ENCODE measurements at places on chromosomes 11 and 22.

GRCh38 chr11:113151521-113151920 lies 162.9 kb upstream of the TTC12 start:
- no peak for DNase-seq

GRCh38 chr11:96143041-96143521 lies 199.9 kb downstream of the MAML2 start:
- DNase-seq = no peak

DNA sequence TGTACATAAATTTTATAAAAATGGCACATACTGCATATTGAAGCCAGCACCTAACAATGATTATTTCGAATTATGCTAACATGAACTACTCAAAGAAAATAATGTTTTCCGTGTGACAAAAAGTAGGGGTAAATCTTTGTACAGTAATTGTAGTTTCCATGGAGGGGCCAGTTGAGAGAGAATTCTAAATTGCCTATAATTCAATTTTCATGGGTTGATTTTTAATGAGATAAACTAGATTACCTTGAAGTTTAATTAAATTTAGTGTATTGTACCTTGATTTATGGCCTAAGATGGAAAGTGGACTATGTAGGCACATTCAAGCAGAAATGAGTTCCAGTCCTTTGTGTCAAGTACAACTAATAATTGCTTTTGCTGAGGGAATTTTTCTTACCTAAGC lies 5.0 kb downstream of the APLP2 start:
- DNase-seq = no peak

DNA sequence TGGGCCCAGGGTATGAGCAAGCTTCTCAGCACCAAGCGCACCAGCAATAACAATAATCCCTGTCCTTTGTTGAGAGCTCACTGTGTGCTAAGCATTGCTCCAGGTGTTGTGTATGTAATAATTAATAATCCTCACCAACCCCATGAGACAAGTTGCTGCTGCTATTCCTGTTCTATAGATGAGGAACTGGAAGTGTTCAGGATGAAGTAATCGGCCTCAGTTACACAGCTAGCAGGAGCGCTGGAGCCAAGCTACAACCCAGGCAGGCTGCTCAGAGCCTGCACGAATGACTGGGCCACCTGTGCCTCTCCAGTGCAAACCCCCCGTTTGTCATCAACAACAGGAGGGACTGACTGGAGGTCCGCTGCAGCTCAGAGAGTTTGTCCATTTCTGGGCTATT lies 35.2 kb upstream of the CECR2 start:
- DNase-seq = no peak

GRCh38 chr11:12280199-12280837 lies 97.1 kb upstream of the PARVA start:
- DNase-seq = no peak

DNA sequence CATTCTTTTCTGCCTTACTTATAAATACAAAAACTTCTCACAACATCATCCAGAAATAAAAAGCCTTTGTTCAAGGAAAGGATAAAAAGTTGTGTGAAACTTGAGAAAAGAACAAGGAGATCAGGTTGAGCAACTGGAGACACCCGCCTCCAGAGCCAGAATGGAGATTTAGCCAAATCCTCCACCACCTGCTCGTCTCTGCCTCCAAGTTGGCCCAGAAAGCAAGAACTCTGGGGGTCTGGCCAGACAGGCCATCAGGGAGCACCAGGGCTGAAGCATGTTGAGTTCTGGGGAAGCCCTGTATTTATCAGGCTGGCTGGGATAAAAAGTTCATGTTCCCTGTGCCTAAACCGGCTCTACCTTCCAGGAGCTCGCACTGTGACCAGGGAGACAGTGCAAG lies 14.9 kb downstream of the SMCO4 start:
- no peak for DNase-seq

GRCh38 chr11:33062137-33062536 lies 22.8 kb downstream of the TCP11L1 start:
- DNase-seq = no peak

- DNase-seq = no peak
These were observed 1.9 kb downstream of the MMP8 start for GRCh38 chr11:102722821-102723220.

DNA sequence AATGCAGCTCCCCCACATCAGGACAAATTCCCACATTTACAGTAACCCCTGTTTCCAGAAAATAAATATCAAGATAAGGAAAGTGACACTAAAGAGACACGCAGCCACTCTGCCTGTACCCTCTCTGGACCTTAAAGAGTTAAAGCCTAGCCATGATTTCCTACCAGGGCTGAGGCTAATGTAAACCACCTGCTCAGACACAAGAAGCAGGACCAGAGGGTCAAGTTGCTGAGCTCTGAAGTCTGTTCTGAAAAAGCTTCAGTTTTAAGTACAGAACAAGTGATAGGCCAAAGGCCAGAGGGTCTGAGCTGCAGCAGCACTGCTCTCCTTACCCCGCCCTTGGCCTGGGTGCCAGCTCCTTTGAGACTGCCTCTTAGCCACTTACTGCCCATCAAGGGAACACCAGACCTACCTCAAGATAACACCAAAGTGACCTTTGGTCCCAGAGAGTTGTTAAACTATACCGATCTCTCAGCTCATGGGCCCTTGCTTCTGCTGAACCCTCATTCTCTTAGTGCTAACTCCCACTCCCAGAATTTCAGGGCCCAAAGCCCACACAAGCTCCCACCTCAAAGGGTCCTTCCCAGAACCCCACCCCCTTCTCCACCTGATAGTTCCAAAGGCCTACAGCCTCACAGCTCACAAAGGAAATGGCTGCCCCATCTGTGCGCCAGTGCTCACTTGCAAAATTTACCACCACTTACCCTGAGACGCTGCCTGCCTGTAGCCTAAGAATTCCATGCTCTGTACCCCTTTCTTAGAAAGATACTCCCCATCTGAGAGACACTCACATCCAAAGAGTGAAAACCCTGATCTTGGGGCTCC lies 40.5 kb downstream of the IL18BP start:
- DNase-seq = peak; percentile 23

- peak; percentile 8 for DNase-seq
These were observed 8.7 kb downstream of the OR51B4 start for GRCh38 chr11:5293028-5293427.

DNA sequence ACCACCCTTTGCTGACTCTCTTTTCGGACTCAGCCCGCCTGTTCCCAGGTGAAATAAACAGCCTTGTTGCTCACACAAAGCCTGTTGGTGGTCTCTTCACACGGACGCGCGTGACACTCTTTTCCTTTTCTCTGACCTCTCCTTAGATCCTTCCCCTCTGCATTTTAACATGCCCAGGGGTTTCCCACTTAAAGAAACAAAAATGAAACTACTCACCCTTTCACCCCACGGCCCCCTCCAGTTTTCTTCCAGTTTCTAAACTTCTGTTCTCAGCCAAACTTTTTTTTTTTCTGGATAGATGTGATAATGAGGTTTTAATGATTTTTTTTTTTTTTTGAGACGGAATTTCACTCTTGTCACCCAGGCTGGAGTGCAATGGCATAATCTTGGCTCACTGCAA lies 32.8 kb upstream of the NUP50 start:
- no peak for DNase-seq

GRCh38 chr11:59660621-59661020 lies 8.2 kb downstream of the PATL1 start:
- DNase-seq = no peak

GRCh38 chr11:16469968-16470367 lies 113.6 kb upstream of the SOX6 start:
- DNase-seq = no peak

DNA sequence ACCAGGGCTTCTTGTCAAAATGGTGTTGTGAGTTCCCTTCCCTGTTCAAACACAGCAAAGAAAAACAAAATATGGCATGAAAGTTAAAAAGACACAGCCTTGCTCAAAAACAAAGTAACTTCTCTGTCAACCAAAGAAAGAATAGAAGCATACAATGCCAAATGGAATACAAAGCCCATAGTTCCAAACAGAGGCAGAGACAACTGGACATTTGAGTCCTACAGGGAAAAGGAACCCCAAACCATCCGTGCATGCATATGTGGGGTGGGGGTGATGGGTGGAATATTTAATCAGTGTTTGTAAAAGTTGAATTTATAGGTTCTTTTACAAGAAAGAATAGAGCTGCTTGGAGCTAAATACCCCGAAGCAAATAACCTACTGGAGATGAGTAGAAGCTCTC lies 218.7 kb downstream of the FAM76B start:
- no peak for DNase-seq

DNA sequence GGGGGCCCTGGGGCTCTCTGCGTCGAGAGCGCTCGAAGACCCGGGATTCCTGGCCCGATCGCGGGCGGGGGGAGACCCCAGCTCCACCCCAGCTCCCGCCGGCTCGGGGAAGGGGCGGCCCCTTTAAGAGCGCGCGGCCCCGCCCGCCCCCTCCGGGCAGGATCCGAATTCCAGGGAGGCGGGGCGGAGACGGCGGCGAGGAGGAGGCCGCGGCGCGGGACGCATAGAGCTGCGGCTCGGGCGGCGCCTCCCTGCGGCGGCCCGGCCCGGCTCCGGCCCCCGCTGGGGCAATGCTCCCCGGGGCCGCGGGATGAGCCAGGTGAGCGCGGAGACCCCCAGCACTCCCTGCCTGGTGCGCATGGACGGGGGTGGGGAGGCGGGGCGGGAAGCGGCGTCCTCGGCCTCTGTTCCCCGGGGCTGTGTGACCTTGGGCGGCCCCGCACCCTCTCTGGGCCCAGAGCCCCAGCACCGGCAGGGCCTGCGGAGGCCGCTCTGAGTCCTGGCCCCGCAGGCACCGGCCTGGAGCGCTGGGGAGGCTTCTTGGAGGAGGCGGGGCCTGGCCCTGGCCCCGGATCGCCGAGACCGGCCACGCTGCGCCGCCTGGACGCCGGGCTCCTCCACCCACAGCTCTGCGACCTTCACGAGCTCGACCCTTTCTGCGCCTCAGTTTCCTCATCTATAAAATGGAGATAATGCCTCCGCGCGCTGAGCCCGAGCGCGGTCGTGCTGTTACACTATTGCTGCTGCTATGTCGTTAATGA lies 565 bp downstream of the GAS2L1 start:
- peak; percentile 83 for DNase-seq

- DNase-seq = no peak
These were observed 32.3 kb upstream of the ADSL start for GRCh38 chr22:40314041-40314440.

DNA sequence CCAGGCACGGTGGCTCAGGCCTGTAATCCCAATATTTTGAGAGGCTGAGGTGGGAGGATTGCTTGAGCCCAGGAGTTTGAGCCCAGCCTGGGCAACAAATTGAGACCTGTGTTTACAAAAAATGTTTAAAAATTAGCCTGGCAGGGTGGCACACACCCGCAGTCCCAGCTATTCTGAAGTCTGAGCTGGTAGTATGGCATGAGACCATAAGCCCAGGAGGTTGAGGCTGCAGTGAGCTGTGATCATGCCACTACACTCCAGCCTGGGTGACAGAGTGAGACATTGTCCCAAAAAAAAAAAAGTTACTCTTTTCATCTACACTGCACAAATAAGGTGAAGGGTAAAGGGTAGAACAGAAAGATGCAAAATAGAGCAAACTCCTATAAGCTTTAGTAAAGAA lies 22.3 kb upstream of the PPP2R1B start:
- no peak for DNase-seq

GRCh38 chr22:48055185-48055584 lies 1292.7 kb downstream of the TBC1D22A start:
- DNase-seq = no peak

All from fibroblast of skin of right biceps (primary cell).